NCI-H1417 treated with DMSO at 0.1 percent for 48 hours (cell line): ENCODE measurements at places on chromosomes 5 and 9.

DNA sequence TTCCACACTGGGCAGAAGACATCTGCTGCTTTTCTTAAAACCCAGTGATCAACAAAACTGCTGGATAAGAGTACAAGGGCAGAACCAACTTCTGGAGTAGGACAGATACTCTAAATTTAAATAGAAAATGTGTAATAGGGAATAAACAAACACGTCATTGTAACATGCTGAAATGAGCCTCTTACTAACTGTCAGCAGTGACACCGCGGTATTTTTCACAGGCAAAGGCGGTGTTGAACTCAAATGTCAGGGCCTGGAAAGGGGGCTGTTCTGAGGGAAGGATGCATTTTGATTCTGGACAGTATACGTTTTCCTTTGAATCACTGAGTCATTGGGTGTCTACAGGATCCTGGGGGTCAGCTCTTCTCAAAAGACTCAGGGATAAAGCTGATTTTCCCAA is 73.5 kb downstream of the OTULIN start:
- no peak for DNase-seq

DNA sequence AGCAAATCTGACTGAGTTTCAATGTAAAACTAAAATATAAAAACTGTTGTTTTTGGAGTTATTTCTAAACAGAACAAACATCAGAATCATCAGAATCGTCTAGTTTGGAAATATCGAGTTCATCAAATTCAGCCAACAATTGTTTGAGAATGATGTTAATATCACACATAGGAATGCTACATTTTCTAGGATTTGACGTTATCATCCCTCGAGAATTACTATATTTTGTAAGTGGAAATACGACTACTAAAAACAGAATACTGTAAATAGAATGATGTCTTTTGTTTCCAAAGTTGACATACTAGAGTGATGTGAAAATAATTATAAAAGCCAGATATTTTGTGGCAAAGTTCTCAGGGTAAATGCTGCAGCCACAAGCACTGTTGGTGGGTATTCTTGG is 805.9 kb downstream of the TLE1 start:
- DNase-seq = no peak

- no peak for DNase-seq
These were observed 2.0 kb downstream of the LARP1 start for GRCh38 chr5:154756868-154757813.

GRCh38 chr5:65861830-65862241 is 64.5 kb upstream of the ERBIN start:
- no peak for DNase-seq

DNA sequence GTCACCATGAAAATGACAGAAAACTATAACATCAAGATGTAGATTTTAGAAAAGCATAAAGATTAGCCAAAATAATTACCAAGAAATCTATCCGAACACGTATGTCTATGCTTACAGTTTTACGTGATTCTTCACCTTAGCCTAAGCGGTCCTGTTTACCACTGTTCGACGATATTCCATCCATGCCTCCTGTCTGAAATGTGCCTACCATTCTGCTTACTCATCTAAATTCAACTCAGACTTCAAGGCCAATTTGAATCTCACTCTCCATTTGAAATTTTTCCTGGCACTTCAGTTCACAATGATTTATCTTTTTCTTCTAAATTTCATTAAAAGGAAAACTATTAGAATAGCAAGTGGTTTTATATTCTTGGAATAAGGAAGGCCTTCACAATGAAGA is 15.4 kb downstream of the ZDHHC21 start:
- DNase-seq = no peak

DNA sequence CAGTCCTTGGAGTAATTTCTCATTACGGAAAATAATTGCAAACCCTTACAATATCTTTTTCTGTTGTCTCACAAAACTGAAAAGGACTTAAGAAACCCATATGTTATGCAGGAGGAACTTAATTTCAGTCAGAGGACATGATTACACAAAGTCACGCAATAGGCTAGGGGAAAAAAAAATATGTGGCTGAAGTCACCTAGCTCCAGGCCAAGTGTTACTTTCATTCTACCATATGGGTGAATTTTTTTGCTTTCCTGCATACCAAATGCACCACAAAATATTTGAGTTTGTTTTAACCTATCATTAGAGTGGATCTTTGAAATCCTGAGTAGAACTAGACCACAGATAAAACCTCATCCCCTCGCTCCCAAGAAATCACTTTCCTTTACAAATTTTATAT is 523.5 kb downstream of the CAAP1 start:
- DNase-seq = no peak

DNA sequence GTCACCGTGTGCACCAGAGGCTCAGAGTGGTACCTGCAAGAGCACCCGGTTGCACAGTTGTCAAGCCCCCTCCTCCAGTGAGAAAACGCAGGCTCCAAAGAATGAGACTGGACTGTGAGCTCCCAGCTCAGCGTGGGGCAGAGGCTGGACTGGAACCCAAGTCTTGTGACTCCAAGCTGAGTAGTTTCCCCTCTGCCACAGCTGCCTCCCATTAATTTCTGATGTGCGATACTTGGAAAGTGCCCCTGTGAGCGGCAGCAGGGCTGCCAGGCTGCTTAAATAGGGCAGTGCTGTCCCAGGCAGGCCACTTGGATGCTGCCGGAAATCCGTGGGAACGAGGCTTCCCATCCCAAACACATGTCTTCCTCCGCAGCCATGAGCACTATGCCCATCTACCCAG is 62.2 kb upstream of the ANGPTL2 start:
- no peak for DNase-seq

DNA sequence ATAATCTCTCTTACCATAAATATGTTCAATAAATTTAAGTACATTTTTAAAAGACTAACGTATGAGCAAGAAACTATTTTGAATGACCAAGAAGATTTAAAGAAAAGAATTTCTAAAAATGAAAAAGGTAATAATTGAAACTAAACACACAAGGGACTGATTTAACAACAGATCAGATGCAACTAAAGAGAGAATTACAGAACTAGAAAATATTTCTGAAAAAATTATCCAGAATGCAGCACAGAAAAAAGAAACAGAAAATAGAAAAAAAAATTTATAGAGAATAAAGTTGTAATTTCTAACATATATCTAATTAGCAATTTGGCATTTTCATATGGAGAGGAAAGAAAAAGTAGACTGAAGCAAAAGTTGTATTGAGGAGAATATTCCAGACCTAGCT is 269.3 kb downstream of the TLE1 start:
- no peak for DNase-seq

GRCh38 chr9:15372455-15372854 is 50.2 kb upstream of the SNAPC3 start:
- DNase-seq = no peak

GRCh38 chr5:179377421-179378115 is 32.3 kb upstream of the ADAMTS2 start:
- no peak for DNase-seq

DNA sequence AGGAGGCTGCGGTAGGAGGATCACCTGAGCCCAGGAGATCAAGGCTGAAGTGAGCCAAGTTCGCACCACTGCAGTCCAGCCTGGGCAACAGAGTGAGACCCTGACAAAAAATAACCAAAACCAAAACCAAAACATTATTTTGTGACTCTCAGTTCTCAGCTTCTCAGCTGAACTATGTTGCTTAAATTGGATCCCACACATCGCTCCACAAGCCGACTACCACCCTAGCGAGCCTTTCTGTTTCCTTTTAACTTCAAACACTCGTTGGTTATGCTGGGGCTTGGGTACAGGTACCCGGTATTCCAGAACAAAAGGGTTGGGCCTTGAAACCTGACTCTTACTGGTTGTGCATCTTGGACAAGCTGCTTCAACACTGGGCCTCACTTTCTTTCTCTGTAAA is 3.8 kb upstream of the PTGS1 start:
- DNase-seq = no peak

DNA sequence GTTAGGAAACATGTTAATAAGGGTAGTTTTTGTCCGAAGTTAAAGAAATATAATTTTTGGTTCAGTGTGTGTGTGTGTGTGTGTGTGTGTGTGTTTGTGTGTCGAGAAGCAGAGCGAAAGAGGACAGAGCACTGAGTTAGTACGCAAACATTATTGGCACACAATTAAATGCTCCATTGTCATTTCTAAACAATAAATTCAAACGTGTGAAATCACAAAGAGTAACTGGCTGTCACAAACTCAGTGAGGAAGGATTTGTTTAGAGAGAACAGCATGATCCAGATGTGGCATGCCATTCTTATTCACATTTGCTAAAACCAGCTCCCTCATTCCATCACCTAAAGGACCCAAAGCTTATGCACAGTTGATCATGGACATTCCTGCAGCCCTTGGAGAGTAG is 970.8 kb downstream of the DTWD2 start:
- no peak for DNase-seq

- DNase-seq = no peak
These were observed 30.4 kb downstream of the RNF145 start for GRCh38 chr5:159178978-159179377.

GRCh38 chr9:20048985-20049384 is 260.1 kb upstream of the SLC24A2 start:
- DNase-seq = no peak

- no peak for DNase-seq
These were observed 35.0 kb downstream of the CTNND2 start for GRCh38 chr5:11869203-11869602.

DNA sequence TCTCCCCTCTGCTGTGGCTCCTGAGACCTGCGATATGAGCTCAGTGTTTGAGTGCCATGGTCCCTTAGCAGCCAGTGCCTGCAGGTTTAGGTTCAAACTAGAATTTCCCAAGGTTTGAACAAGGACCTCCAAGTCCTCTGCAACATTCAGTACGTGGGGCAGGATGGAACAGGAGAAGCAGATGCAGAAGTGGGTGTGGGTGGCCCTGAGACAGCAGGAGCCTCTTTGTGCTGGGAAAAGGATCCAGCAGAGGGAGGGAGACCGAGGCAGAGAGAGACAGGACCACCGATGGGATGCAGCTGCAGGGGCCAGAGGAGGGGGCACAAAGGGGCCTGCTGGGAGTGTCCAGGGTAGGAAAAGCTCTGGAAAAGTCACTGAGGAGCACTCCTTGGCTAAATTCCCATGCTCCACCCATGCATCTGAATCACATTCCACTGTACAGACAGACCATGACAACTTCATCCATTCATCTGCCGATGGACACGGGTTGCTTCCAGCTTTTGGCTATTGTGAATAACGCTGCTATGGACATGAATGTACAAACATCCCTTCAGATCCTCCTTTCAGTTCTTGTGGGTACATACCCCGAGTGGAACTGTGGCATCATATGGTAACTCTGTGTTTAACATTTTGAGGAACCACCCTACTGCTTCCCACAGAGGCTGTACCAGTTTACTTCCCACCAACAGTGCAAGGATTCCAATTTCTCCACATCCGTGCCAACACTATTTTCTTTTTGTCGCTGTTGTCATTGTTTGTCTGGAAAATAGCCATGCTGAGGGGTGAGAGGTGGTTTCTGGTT is 26.7 kb upstream of the SUSD3 start:
- DNase-seq = no peak

GRCh38 chr5:146799671-146800070 is 78.9 kb downstream of the PPP2R2B start:
- DNase-seq = no peak

GRCh38 chr9:26159575-26160392 is 481.5 kb upstream of the TUSC1 start:
- DNase-seq = no peak

- DNase-seq = no peak
These were observed 30.5 kb upstream of the NKD2 start for GRCh38 chr5:978054-978453.

DNA sequence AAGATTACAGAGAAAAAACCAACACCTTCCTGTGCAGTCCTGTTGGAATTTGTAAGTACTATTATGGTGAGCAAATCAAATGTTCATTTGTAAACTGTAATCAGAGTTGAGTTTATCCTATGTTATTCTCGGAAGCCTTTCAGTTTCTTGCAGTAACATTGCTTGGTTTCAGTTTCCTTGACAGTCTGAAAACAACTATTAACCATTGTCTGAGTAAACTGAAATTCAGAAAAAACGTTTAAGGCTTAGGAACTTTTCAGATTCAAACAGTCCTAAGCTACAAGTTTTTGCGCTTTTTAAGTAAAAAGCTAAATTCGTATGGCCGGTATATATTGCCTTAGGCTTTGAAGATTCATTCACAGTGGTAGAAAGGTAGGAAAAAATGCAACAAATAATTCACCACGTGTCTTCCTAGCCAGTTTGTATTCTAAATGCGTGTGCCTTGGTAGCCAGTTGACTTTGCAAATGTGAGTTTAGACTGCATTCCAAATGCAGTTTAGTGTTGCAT is 2.5 kb downstream of the GPBP1 start:
- DNase-seq = no peak

DNA sequence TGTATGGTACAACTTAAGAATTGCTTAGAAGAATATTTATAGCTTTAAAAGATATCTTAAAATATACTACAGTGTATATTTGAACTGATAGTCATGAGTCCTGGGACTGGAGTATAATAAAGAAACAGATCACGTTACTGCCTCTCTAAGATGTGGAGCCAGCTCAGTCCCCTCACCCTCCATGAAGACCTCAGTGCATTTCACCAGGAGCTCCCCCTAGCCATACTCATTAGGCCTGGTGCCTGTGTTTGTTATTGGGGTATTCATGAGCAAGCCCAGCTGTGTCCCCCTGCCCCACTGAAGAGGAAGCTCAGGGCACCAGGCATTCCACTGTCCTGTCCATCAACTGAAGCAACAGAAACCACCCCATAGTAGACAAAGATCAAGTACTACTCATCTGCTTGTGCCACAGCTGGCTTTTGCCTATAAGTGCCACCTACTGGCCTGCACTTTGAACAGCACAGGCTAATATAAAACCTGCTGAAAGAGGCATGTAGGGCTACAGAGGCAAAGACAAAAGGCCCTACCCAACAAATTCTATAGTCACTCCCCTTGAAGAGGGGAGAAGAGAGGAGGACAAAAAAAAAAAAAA is 850.2 kb upstream of the NUDT12 start:
- no peak for DNase-seq

- DNase-seq = no peak
These were observed 84.7 kb downstream of the CMYA5 start for GRCh38 chr5:79774171-79774854.

DNA sequence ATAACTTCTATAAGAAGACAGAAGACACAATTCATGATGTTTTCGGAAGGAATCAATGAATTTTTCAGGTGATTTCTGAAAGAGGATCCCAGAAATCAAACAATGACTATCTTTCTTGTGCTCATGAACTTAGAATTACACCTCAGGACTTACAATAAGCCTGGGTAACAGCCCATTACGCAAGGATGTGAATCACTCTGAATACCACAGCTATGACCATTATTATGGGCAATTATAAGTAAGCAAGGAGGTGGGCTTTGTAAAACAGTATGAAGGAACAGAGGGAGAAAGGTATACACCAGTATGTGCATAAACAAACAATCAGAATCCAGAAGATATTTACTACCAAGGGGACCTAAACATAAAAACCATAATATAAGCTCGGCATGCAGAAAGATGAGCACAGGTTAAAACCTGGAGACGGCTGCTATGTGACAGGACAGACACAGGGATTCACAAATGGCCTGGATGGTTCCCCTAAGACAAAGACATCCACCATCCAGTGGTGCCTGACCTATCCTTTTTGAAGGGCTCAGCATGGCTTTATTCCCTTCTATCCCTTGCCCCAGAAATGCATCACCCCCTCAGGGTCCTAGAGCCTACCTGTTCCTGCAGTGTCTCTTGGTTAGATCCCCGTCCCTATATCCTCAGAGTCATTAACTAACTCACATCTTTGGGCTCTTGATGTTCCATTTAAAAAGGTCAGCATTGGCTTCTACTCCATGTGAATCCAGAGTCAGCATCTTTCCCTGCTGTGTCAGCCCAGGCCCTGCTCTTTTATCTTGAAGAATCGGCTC is 21.8 kb upstream of the PPP2CA start:
- no peak for DNase-seq

- DNase-seq = no peak
These were observed 46.2 kb downstream of the ASS1 start for GRCh38 chr9:130490981-130491380.
